ENCODE measurements at places on chromosomes 4 and X.
A peak's percentile ranks its signal among the peaks of the same experiment; 100 is the strongest.

GRCh38 chr4:76074468-76074867 is at the start of gene ART3:
Gene ART3 (plus strand): TSS chr4:76074709. CDS start chr4:76075890, 1,181 bp downstream.
- DNase-seq: peak; percentile 42

DNA sequence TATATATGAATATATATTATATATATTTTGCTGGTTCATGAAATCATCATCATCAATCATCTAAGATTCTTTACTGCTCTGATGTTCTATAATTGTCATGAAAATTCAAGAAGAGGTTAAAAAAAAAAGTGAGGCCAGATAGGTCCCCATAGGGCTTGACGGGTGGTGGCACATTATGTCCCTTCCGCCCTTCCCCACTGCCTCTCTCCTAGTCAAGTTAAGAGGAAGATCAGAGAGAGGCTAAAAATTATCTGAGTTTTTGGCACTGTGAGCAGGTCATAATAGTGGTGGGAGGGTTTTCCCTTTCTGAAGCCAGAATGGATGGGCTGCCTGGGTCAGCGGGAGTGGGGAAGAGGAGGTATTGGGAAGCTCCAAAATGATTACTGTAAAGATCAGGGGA is 5.4 kb downstream of the SYNPO2 start:
- no peak for DNase-seq

GRCh38 chr4:11632483-11632882 is 203.8 kb upstream of the HS3ST1 start:
- no peak for DNase-seq

GRCh38 chr4:138252551-138252950 is 10.4 kb upstream of the SLC7A11 start:
- no peak for DNase-seq

GRCh38 chr4:185520119-185520518 is 15.2 kb downstream of the PDLIM3 start:
- DNase-seq: no peak

- DNase-seq: no peak
Observed at GRCh38 chr4:3878678-3879077, 112.5 kb downstream of the ADRA2C start.

- DNase-seq: no peak
Observed at GRCh38 chr4:10721616-10722015, 37.0 kb upstream of the CLNK start.

DNA sequence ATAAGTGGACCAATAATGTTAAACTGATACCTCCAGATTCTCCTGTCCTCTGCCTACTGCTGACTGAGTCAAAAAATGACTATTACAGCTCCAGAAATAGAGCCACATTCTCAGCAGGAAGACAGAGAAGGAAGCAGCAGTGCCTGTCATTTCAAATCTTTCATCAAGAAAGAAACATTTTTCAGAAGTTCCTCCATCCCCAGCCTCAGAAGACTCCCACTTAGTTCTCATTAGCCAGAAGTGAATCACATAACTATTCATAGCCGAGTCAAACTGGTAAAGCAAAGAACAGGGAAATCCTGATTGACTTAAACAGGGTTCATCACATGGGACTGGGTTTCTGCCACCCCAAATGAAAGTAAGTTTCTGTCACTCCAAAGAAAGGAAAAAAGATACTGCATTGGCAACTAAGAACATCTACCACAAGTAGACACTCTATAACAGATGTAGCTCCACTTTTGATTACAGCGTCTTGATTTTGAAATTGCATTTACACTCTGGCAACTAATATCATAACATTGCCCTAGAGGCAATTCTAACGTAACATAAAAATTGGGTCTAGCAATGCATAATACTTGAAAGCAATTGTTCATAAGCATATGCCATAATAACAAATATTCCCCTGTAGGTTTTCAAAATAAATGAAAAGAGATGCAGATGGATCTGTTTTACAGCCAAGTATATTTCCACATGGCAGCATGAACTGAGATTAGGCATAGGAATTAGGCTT is 599.8 kb downstream of the GALNTL6 start:
- DNase-seq: no peak

GRCh38 chr4:148240241-148240640 is 202.0 kb downstream of the NR3C2 start:
- DNase-seq: no peak

GRCh38 chr4:157185363-157185762 is 35.2 kb upstream of the GRIA2 start:
- no peak for DNase-seq

- peak; percentile 54 for DNase-seq
Observed at GRCh38 chr4:1216869-1217294, 32.0 kb downstream of the CTBP1 start.

GRCh38 chrX:12360383-12360782 is 222.1 kb downstream of the FRMPD4 start:
- no peak for DNase-seq

GRCh38 chrX:20952180-20952579 is 422.0 kb upstream of the CNKSR2 start:
- DNase-seq: no peak

GRCh38 chrX:78710171-78710570 is 37.3 kb upstream of the LPAR4 start:
- no peak for DNase-seq

- DNase-seq: no peak
Observed at GRCh38 chr4:48015216-48015615, 1.3 kb downstream of the CNGA1 start.

DNA sequence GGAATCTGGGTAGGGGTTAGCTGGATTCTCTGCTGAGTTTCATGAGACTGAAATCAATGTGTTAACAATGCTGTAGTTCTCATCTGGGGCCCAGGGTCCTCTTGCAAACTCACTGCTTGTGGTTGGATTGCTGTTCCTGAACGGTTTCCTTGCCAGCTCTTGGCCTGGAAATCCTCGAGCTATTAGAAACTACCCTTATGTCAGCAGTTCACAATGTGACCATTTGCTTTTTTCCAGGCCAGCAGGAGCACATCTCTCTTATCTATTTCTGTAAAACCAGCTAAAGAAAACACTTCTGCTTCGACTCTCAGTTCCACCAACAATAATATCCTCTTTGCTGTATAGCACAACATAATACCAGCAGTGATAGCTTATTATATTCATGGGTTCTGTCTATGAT is 140.1 kb upstream of the TRAM1L1 start:
- no peak for DNase-seq

- DNase-seq: no peak
Observed at GRCh38 chrX:1231850-1232465, 19.5 kb upstream of the CRLF2 start.

GRCh38 chr4:11801466-11802446 is 373.1 kb upstream of the HS3ST1 start:
- DNase-seq: no peak

- DNase-seq: no peak
Observed at GRCh38 chr4:144906181-144906925, 191.6 kb downstream of the ANAPC10 start.

- DNase-seq: no peak
Observed at GRCh38 chr4:15756361-15756861, 21.7 kb upstream of the CD38 start.

GRCh38 chr4:88027611-88028608 is 20.5 kb downstream of the PKD2 start:
- DNase-seq: no peak

DNA sequence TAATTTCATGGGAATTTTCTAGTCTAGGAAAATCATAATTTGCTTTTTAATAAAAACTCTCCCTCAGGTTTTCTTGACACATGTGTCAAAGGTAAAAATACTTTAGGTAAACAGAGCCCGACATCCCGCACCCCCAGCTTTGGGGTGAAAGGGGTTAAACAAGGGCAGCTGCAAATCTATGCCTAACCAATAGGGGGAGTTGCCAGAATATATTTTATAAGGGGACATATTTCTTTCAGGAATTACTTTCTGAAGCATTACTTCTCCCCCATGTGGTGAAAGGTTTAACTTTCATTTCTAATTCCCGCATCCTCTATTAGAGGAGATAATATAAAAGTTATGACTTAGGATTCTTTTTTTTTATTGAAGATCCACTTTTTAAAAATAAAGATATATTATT is 53.9 kb upstream of the HEPH start:
- no peak for DNase-seq

GRCh38 chr4:180240670-180241069 is 2002.5 kb upstream of the TENM3 start:
- no peak for DNase-seq

GRCh38 chr4:101621120-101621519 is 169.4 kb upstream of the BANK1 start:
- no peak for DNase-seq

GRCh38 chrX:47840111-47840510 is 3.4 kb downstream of the ZNF81 start:
- DNase-seq: no peak

DNA sequence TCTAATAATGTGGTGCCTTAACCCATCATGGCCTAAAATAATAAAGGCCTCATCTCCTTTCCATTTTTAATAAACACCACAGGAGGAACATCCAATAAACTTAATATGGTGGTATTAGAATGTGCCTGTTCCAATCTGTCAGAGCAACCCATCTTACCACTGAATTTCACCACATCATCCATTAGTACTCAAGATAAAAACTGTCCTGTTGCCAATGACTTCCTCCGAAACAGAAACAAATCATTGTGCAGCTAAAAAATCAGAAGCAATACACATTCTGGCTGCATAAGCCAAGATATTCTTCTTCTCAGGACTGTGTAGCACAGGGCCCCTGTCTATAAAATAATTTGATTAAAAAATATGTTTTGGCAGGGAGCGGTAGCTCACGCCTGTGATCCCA is 18.5 kb downstream of the TLR10 start:
- DNase-seq: no peak

DNA sequence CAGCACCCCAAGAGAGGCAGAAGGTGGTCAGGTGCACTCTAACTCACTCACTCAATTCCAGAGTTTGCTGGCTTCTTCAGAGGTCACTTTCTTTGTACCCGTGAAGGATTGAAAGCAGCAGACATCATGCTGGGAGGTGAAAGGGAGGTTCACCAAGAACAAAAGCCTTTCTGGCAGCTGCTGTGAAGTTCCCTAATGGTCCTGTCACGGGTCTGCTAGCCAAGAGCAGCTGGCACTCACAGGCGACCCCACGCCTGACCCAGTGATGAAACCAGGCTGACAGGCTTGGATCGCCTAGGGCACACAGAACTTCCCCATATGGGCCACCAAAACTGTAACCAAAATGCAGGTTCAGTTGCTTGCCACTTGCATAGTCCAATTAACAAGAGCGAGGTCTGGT is 11.8 kb downstream of the NUDT11 start:
- no peak for DNase-seq

DNA sequence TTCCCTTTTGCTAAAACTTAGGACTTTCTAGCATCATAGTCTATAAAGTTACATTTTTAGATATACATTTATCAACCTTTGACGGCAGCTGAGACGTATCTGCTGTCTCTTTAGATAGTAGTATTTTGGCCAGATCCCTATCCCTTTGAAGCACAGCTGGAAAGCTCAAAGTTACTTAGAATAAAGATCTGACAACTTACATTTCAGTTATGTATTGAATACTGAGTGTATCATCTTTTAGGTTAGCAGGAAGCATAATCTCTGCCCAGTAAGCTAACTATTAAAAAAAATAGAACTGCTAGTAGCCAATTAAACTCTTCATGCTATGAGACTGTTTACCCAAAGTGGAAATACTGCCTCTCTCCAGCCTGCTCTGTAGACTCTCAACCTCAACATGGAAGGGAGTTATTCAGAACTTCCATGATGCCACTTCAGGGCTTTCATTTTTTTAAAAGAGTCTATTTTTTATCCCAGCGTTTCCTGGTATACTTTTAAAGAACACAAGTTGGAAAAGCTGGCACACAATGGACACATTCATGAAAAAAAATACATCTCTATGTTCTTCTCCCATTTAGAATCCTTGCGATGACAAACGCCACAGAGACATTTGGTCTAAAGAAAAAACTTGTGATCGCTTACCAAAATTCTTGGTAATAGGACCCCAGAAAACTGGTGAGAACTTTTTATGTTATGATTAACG is 126.3 kb downstream of the PRSS12 start:
- DNase-seq: no peak

GRCh38 chr4:121182296-121182695 is 18.2 kb upstream of the TNIP3 start:
- DNase-seq: no peak

DNA sequence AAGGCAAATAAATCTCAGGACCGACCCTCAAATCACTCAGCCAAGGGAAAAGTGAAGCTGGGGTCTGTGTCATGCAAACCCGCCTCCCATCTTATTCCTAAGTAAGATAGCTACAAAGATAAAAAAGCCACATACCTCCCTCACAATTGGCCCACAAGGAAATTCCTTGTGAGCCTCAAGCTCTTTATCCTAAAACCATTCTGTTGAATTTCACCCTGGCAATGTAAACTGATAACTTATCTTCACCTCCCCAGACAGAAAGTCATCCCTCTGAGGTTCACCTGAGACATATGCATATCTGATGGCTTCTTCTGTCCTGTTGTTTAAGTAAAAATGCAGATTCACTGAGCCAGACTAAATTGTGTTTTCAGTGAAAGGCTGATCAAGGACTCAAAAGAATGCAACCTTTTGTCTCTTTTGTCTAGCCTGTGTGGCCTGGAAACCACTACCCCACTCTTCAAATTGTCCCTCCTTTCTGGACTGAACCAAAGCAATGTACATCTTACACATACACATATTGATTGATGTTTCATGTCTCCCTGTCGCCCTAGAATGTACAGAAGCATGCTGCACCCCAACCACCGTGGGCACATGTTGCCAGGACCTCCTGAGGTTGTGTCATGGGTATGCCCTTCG is 91.3 kb downstream of the MFAP3L start:
- no peak for DNase-seq

- DNase-seq: no peak
Observed at GRCh38 chrX:81308086-81308829, 106.4 kb downstream of the SH3BGRL start.

DNA sequence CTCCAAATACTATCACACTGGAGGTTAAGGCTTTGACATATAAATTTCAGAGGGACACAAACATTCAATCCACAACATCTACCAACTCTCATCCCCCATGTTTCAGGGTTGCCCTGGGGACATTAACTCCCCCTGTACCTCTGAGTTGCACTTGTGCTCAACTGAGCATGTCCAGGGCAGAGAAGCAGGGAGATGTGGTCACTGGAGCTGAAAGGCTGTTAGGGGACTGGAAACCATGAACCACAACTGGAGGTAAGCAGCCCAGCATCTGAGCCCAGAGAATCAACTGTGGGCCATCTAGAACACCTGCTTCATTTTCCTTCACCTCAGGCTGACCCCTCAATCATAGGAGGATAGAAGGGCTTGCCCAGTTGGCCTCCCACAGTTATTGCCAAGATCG is 641.1 kb downstream of the MID1IP1 start:
- DNase-seq: no peak

GRCh38 chrX:10062352-10062751 is 94.4 kb upstream of the CLCN4 start:
- no peak for DNase-seq

GRCh38 chrX:38352362-38352761 is at the start of gene OTC:
Gene OTC (plus strand): TSS chrX:38352604. CDS start chrX:38352697, 93 bp downstream.
- DNase-seq: no peak

DNA sequence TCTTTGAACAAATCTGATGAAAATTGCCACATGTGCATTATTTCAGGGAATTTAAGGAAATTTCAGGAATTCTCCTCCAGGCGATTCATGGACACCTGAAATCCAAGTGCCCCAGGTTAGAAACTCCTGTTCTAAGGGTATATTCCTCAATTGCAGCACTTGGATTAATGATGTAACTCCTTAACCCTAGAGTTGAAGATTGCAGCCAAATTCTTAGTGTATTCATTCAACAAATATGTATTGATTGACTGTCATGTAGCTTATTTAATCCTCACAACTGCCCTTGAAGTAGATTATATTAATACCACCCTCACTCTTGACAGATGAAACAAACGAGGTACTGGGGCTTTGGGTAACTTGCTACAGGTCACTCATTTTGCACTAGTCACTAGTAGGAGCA is 11.3 kb downstream of the CETN2 start:
- DNase-seq: no peak

GRCh38 chr4:125948021-125948420 is 633.3 kb downstream of the FAT4 start:
- no peak for DNase-seq
